ENCODE measurements at places on chromosomes 1 and 21.

- no peak for DNase-seq
Observed at GRCh38 chr1:79950511-79950910, 944.0 kb upstream of the ADGRL4 start.

DNA sequence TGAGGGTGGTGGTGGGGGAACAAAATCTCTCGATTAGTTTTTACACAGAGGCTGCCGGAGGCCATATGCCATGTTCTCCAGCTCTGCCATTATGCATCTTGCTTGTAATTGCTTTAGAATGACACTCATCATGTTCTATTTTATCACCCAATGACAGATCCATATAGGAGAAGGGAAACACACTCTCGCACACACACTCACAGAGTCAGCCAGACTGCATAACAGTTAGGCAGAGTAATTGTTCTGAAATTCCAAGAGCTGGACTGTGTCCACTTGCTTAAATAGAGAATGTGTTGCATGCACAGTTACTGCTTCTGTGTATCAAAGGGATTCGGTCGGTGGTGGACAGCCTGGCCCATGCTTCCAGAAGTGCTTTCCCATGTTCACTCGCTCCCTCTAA lies 30.6 kb downstream of the KCND3 start:
- no peak for DNase-seq

GRCh38 chr1:41241749-41242341 lies at the start of gene SCMH1:
TSS of gene SCMH1 (minus strand) at chr1:41242306. CDS start at chr1:41186133, 56,173 bp downstream.
- peak; percentile 34 for DNase-seq

DNA sequence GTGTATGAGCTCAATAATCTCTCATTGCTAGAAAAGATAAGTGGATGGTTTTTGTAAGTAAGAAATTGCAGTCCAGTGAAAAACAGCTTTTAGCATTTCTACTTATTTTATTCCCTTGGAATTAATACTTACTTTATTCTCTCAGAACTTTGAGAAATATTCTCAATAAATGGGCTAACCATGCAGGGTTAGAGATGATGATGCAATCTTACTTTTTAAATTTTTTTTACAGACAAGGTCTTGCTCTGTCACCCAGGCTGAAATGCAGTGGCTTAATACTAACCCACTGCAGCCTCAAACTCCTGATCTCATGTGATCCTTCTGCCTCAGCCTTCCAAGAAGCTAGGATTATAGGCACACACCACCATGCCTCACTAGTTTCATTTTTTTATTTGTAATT lies 440.8 kb upstream of the ZP4 start:
- DNase-seq = no peak

DNA sequence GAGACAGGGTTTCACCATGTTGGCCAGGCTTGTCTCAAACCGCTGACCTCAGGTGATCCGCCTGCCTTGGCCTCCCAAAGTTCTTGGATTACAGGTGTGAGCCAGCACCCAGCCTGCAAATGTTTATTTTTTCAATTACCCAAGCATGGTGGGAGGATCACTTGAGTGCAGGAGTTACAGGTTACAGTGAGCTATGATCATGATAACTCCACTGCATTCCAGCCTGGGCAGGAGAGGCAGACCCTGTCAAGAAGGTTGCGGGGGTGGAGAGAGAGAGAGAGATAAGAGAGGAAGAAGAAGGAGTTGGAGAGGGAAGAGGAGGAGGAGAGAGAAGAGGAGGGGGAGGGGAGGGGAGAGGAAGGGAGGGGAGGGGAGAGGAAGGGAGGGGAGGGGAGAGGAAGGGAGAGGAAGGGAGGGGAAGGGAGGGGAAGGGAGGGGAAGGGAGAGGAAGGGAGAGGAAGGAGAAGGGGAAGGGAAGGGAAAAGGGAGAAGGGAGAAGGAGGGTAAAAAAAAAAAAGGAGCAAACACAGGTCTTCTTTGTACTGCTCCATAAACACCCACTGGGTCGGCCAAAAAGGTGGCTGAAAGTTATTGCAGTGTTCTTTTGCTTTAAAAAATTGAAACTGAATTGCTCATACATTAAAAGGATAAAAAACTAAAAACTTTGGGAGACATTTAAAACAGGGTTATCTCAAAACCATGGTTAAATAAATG lies 5.8 kb upstream of the SLC9C2 start:
- no peak for DNase-seq

DNA sequence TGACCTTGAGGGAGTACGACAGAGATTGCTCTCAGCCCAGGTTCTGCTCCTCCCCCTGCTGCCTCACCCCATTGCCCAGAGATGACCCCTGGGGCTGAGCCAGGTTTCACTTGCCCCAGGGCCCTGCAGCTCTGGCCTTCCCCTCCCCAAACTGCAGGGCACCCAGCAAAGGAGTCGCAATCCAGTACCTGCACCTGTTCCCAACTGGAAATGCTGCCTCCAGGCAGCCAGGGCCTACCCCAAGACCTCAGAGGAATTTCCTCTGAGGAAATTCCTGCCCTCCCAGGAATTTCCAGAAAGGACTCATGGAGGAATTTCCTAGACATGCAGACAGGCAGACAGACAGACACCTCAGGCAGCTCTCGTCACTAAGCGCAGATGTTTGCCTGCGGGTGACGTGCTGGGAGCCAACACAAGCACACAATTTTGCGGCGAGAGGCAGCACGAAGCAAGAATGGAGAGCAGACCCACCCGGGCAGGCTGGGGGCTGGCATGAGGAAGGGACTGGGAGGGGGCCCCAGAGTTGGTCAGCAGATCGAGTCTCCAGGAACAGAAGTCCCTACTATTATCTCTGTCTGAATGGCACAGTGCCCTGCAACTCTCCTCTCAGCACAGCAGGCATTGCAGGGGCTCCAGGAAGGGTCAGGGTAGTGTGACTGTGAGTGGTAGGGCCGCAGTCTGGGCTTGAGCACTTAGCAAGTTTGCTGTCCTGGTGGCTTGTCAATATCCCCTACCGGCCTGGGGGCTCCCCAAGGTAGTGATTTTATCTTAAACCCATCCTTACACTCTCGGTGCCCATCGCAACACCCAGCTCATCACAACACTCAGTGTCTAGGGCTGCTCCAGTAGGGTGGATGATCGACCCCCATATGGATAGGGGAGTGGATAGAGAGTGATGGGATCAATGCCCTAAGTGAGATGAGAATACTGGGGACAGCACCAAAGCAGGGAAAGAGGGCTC lies 2.9 kb upstream of the EFNA1 start:
- no peak for DNase-seq

- DNase-seq = no peak
Observed at GRCh38 chr21:18350216-18350615, 53.4 kb downstream of the TMPRSS15 start.

- DNase-seq = no peak
Observed at GRCh38 chr1:236689713-236690569, 3.6 kb downstream of the ACTN2 start.

- no peak for DNase-seq
Observed at GRCh38 chr1:176545034-176545639, 82.2 kb downstream of the PAPPA2 start.
